ENCODE measurements at places on chromosomes 6 and 20. TPM values are rescaled to one million over a fixed set of nuclear protein-coding genes. Genes with fewer than 3 reads are reported as not detected.

HCRTR2 gene
- not detected for polyA plus RNA-seq

TREM1 gene
- 0.32 TPM for polyA plus RNA-seq

BTBD3 gene
- 3.0 TPM for polyA plus RNA-seq

POU3F2 gene
- not detected for polyA plus RNA-seq

PTK6 gene
- polyA plus RNA-seq = 0.36 TPM

WFDC13 gene
- not detected for polyA plus RNA-seq

DNA sequence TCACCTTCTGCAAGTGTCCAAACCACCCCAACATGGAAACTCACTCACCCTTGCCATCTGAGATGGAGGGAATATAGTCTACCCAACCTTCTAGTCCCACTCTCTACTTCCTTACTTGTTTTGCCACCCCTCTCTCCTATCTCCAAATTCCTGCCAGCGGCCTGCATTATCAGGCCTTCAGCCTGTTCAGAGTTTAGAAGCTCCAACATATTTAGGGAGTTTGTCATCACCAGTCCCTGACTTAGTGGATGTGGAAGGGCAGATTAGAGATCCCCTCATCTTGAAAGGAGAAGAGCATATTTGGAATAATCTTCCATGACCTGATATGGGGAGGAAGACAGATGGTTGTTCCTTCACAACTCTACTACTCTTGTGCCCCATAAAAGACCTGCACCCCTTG is 281.4 kb upstream of the MAP3K7 start:
- H3K4me3 ChIP-seq = no peak overlapping the region
- H3K4me1 ChIP-seq = no peaks in the 10 kb centered on the region
- no peak for DNase-seq

GRCh38 chr6:119331663-119332286 is 17.8 kb downstream of the MAN1A1 start:
- peaks cover 5% of the 10 kb centered on the region for H3K4me1 ChIP-seq
- no peak overlapping the region for H3K27ac ChIP-seq
- no peaks in the 10 kb centered on the region for H3K36me3 ChIP-seq
- no peak overlapping the region for H3K4me3 ChIP-seq
- H3K27me3 ChIP-seq = no peaks in the 10 kb centered on the region

GRCh38 chr6:21772884-21773575 is 179.5 kb downstream of the SOX4 start:
- H3K4me3 ChIP-seq = no peak overlapping the region
- no peak for DNase-seq
- H3K27ac ChIP-seq = no peak overlapping the region
- H3K27me3 ChIP-seq = no peaks in the 10 kb centered on the region
- no peaks in the 10 kb centered on the region for H3K4me1 ChIP-seq
- no peaks in the 10 kb centered on the region for H3K36me3 ChIP-seq

- H3K4me3 ChIP-seq = no peak overlapping the region
- H3K27me3 ChIP-seq = no peaks in the 10 kb centered on the region
- H3K27ac ChIP-seq = peak overlapping the region; percentile 79
Measured at GRCh38 chr20:47274401-47275108, 81.9 kb downstream of the ZMYND8 start.

DNA sequence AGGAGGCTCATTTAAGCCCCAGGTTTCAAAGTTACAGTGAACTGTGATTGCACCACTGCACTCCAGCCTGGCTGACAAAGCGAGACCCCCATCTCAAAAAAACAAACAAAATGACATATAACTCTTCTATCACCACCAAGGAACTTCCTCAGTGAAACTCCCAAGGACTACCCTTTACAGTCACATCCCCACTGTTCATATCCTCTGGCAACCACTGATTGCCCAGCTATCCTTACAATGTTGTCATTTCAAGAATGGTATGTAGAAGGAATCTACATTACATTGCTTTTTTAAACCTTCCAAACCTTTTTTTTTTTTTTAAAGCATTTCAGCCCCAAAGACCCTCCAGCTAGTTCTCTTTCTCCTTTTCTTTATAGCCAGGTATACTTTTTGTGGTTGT is 123.1 kb upstream of the CARMIL1 start:
- H3K4me3 ChIP-seq = no peak overlapping the region
- no peak overlapping the region for H3K27ac ChIP-seq
- H3K36me3 ChIP-seq = no peaks in the 10 kb centered on the region
- H3K27me3 ChIP-seq = no peaks in the 10 kb centered on the region
- no peaks in the 10 kb centered on the region for H3K4me1 ChIP-seq

DNA sequence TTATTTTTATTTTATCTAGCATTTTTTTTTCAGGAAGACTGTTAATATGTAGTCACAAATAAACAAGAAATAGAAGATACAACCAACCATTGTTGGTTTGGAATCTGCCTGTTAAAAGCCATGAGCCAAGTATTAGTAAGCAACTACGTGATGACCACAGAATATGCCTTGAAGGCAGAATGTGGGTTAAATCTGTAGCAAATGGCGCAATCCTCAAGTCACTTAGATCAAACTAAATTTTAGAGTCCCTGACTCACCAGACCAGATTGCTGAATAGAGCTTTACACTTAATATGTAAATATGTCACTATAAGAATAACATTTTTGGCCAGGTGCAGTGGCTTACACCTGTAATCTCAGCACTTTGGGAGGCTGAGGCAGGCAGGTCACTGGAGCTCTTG is 800.1 kb upstream of the CITED2 start:
- no peaks in the 10 kb centered on the region for H3K27me3 ChIP-seq
- H3K36me3 ChIP-seq = no peaks in the 10 kb centered on the region

GRCh38 chr6:70706491-70707123 is 38.9 kb downstream of the SMAP1 start:
- H3K36me3 ChIP-seq = no peaks in the 10 kb centered on the region
- no peaks in the 10 kb centered on the region for H3K27me3 ChIP-seq
- peaks cover 3% of the 10 kb centered on the region for H3K4me1 ChIP-seq
- no peak overlapping the region for H3K4me3 ChIP-seq
- DNase-seq = no peak
- no peak overlapping the region for H3K27ac ChIP-seq

- H3K27ac ChIP-seq = no peak overlapping the region
- DNase-seq = no peak
- H3K4me3 ChIP-seq = no peak overlapping the region
- no peaks in the 10 kb centered on the region for H3K36me3 ChIP-seq
Measured at GRCh38 chr6:50270415-50270814, 220.7 kb upstream of the DEFB112 start.

DNA sequence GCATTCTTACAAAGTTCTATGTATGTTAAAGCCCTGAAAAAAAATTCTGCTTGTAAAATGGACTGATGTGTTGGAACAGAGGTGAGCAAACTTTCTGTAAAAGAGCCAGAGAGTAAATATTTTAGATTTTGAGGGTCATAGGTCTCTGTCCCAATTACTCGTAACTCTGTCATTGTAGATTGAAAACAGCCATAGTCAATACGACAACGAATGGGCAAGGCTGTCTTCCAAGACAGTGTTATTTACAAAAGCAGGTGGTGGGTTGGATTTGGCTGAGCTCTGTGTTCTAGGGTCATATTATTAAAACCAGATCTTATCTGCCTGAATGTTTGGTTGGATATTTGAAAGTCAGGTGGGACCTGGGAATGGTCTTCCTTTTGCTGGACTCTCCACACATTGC is 135.2 kb downstream of the EYA2 start:
- no peaks in the 10 kb centered on the region for H3K27me3 ChIP-seq
- DNase-seq = no peak
- no peak overlapping the region for H3K27ac ChIP-seq
- H3K4me3 ChIP-seq = no peak overlapping the region
- peaks cover 23% of the 10 kb centered on the region for H3K4me1 ChIP-seq

DNA sequence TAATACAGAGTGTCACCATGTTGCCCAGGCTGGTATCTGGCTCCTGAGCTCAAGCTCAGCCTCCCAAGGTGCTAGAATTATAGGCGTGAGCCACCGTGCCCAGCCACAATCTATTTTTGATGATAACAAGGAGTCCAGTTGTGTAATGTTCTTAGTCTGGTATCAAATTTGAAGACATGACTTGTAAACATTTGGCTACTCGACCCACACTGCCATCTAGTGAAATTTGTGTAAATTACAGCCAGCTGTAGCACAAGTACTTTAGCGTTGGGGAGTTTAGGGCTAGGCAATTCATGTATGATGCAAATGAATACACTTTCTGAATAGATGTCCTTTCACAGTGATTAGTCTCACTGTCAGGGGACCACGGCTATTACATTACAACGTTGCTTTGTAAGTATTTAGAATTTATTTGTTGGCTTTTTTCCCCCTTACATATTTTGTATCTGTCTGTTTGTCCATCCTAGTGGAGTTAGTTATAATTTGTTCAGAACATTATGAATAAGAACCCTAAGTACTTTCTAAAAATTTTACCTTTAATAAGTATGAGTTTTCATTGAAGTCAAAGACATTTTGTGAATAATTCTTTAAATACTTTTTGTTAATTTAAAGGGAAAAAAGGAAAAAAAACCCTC is 139.7 kb downstream of the PRDM13 start:
- H3K4me1 ChIP-seq = no peaks in the 10 kb centered on the region
- no peak overlapping the region for H3K27ac ChIP-seq
- H3K27me3 ChIP-seq = no peaks in the 10 kb centered on the region
- no peak overlapping the region for H3K4me3 ChIP-seq
- DNase-seq = peak; percentile 47
- no peaks in the 10 kb centered on the region for H3K36me3 ChIP-seq

GRCh38 chr6:30877419-30878262 is 6.7 kb upstream of the DDR1 start:
- peak; percentile 80 for DNase-seq
- peak overlapping the region; percentile 91 for H3K27ac ChIP-seq
- no peaks in the 10 kb centered on the region for H3K27me3 ChIP-seq
- no peaks in the 10 kb centered on the region for H3K36me3 ChIP-seq
- H3K4me3 ChIP-seq = peak overlapping the region; percentile 47

DNA sequence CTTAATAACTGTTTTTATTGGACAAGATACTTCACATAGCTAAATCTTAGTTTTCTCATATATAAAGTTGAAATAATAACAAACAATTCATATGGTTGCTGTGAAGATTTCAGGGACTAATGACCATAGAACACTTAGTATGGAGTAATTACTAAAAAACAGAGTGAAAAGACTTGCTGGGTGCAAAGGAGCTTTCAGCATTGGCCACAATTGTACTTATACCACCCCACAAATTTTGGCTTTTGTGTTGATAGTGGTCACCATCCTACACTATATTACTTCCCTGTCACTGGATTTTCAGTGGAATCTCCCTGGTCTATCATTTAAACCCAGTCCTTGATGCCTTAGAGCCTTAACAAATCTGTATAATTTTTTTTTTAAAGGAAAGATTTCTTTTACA is 398.6 kb upstream of the EPHA7 start:
- H3K27ac ChIP-seq = no peak overlapping the region
- H3K4me3 ChIP-seq = no peak overlapping the region
- DNase-seq = no peak
- no peaks in the 10 kb centered on the region for H3K36me3 ChIP-seq

- H3K27me3 ChIP-seq = no peaks in the 10 kb centered on the region
- no peaks in the 10 kb centered on the region for H3K36me3 ChIP-seq
- no peak overlapping the region for H3K4me3 ChIP-seq
- H3K4me1 ChIP-seq = peaks cover 6% of the 10 kb centered on the region
Measured at GRCh38 chr20:57897891-57898290, 188.1 kb upstream of the PMEPA1 start.

- H3K4me3 ChIP-seq = no peak overlapping the region
- peak overlapping the region; percentile 52 for H3K27ac ChIP-seq
- H3K27me3 ChIP-seq = no peaks in the 10 kb centered on the region
- H3K4me1 ChIP-seq = peaks cover 20% of the 10 kb centered on the region
Measured at GRCh38 chr20:36465109-36466080, 75.9 kb upstream of the MYL9 start.

- no peak for DNase-seq
- H3K27me3 ChIP-seq = no peaks in the 10 kb centered on the region
- H3K4me3 ChIP-seq = no peak overlapping the region
- no peak overlapping the region for H3K27ac ChIP-seq
- H3K36me3 ChIP-seq = no peaks in the 10 kb centered on the region
- peaks cover 22% of the 10 kb centered on the region for H3K4me1 ChIP-seq
Measured at GRCh38 chr6:138957903-138958302, 30.1 kb downstream of the REPS1 start.
